ENCODE measurements at places on chromosomes 5 and 9.

GRCh38 chr9:126301985-126302603, 24.5 kb upstream of the MVB12B start:
- no peak for DNase-seq

DNA sequence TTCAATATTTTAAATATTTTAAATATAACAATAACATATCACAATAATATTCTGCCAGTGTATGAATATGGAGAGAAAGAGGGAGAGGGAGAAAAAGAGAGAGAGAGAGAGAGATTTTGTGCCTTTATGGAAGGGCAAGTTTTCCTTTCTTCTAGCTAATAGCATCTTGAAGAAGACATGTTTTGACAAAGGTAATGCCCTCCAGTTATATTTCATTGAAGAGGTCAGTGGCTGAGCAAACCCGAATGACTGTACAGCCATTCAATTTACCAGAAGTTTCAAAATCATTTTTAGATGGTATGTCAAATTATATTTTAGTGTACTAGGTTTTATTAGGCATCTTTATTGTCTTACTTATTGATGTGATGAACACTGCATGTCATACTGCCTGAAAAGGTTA, 139.3 kb downstream of the EMB start:
- DNase-seq, result no peak

DNA sequence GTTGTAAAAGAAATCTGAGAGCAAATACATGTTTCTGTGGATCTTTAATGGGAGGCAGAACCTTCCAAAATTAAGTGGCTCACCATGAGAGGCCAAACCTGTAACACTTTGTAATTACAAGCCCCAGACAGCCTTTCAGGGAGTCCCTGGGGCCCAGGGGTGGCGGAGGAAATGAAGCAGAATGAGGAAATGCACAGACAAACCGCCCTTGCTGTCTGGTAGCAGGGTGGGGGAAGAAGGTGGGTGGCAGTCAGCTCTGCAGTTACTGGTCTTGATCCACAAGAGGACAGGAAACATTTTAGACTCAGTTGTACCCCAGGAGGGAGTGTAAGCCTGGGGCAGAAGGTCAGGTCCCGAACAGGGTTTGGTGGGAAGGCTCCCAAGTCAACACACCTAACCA, 6.5 kb downstream of the ARL14EPL start:
- DNase-seq, result no peak

DNA sequence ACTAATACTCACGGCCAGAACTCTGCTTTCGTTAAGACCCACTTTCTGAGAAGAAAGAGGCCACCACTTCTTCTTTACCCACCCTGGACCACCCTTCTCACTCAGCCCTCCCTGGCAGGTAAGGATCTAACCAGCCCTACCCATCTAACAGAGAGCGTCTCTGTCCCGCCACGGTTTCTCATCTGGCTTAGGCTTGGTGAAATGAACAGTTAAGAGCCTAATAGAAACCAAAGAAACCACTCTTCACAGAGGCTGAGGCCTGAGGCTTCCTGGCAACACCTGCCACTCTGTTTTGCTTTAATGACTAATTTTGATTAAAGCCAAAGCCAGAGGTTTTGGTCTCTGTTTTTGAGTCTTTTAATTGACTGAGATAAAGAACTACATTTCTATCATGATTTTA, 354.1 kb upstream of the SLC30A5 start:
- no peak for DNase-seq

DNA sequence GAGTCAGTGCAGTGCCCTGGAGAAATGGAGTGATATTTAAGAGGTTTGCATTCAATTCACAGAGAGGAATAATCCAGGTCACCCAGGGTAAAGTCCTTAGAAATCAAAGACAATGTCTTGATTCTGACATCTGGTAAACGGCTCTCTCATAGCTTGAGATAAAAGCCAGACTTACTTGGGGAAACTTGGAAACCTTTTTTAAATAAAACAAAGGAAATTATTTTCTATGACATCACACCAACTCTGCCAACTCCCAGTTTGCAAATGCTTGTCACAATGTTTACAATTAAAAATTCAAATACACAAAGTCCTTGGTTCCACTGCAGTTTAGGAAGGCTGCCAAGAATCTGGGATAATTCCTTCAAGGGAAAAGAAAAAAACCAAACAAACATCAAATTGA, 255.1 kb upstream of the NREP start:
- DNase-seq, result no peak

DNA sequence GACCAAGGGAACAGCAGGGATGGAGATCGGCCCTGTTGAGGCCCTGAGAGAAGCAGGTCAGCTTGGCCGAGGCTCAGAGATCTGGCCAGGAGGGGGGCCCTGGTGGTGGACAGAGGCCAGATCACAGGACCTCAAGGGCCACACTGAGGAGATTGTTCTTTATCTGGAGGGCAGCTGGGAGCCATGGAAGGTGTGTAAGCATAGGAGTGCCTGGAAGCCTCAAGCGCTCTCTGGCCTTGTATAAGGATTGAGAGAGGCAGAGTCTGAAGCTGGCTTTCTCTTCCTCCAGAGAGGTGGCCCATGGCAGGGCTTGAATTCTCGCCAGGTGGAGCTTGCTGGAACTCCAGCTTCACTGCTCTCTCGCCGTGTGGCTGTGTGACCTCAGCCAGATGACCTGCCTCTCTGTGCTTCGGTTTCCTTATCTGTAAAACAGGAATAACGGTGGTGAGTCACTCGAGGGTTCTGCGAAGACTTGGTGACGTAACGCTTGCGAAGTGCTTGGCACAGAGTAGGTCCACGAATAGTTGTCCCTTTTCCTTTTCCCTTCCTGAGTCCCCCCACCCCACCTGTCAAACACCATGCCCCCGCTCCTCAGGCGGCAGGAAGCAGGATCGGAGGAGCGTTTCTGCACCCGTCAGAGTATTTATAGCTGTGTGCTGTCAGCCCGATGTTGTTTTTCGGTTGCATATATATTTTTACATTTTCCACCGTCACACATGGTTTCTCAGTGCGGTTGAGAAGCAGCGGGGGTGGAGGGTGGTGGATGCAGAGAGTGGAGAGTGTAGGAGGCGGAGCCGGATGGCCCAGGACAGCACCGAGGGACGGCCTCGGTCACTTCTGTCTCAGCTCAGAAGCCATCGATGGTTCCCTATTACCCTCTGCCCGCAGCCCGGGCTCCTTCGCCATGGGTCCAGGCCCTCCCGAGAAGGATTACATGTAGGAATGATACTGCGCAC, 17.0 kb upstream of the CRB2 start:
- DNase-seq, result peak; percentile 64

DNA sequence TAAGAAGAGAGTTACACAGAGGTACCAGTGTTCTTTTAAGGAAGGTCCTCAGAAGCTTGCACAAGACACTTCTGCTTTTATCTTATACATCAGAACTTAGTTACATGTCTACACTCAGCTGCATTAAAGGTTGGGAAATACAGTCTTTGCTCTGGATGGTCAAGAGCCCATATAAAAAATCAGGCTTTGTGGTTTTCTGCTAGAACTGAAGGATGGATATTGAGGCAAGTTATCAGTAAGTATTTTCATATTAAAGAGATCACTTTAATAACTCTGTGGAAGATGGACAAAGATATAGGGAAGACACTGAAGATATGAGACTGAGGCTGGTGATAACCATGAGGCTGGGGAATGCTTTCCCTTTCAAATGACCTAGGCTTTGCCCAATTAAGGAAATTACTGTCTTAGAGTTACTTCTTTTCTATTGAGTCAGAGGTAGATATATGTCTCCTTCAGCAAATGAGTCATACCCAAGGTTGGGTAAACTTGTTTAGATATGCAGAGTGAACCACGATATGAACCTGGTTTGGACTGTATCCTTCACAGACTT, 87.0 kb upstream of the TNC start:
- DNase-seq, result no peak

DNA sequence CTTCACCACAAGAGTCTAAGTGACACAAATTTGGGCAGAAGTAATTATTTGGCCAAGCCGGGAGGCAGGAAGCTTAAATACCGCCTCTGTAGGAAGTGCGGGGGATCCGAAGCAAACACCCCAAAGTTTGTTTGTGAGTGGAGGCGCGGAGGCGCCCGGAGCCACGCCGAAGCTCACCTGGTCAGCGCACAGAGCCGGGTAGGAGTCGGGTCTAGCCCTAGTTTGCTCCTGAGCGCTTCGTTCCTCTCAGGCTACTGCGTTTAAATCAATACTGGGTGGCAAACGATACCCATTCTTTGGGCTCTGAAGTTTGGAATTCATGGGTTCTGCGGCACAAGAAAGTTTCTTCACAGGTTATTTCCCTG, 855 bp downstream of the MCC start:
- no peak for DNase-seq

- no peak for DNase-seq
Measured at GRCh38 chr5:127746756-127747155, 43.6 kb downstream of the CCDC192 start.

DNA sequence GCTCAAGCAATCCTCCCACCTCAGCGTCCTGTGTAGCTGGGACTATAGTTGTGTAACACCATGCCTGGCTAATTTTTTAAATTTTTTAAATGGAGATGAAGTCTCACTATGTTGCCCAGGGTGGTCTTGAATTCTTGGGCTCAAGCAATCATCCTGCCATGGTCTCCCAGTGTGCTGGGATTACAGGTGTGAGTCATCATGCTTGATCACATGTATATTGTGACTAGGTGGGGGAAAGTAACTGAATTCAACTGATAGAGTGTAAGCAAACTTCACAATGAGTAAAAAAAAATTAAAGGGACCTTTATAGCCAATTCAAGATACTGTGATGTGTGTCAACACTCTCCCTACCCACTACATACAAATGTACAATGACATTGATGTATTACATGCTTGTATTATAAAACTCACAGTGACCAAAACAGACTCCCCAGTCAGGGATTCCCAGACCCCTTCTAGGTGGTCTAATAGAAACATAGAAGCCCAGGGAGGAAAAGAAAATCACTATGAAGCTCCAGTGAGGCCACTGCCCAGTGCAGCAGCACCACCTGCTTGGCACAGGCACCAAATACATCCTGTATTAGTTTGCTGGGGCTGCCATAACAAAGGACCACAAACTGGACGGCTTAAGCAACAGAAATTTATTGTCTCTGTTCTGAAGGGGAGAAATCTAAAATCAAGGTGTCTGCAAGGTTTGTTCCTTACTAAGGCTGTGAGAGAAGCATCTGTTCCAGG, 8.8 kb downstream of the PLGRKT start:
- no peak for DNase-seq

DNA sequence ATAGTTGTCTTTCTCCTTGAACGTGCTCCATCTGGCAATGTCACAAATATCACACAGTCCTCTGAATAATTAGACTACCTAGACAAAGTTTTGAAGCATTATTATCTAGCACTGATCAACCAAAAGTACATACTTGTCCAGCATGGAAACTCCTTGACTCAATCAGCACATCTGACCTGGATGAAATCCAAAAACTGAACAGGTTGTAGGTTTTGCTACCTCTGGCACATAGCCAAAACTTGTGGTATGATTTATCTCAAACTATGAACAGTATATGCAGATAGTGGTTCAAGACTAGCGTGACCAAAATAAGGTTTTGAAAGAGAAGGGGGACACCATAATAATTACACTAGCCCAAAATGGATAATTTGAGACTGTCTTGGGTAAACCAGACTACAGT, 158.1 kb downstream of the ARRDC3 start:
- DNase-seq, result no peak

DNA sequence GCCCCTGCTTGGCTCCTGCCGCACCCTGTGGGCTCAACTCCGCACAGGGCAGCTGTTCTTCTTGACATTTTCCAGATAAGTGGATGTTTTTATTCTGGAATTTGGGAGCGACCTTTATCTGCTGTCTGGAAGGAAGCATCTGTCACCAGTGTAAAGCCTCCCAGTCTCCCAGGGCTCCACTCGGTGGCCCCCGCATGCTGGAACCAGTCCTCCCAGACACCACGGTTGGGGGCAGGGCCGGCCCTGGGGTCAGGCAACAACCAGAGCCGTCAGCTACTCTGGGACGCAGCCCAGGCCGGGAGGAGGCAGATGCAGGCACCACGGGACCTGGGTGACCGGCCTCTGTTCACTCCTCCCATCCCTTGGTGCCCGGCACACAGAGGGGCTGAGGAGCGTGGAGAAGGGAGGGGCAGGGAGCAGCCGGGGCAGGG, 92.8 kb upstream of the ADAMTS2 start:
- DNase-seq, result no peak

GRCh38 chr5:2742921-2743679, 8.4 kb downstream of the IRX2 start:
- DNase-seq, result no peak

GRCh38 chr5:8710426-8710930, 835.4 kb downstream of the SEMA5A start:
- no peak for DNase-seq

DNA sequence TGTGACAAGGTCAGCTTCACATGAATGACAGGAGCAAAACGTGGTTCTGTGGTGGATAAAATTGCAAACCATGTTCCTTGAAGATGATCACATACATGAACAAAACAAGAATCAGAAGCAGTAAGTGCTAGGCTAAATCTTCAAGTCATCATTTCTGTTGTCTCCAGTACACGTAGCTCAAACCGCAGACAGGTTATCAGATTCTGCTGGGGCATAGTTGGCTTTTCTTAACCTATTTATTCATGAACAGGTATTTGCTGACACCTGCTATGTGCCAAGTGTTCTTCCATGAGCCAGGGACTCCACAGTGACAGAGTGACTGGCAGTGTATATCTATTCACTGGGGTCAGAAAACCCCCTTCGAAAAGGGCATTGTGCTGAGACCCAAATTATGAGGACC, 20.8 kb downstream of the MFAP3 start:
- DNase-seq, result no peak

- no peak for DNase-seq
Measured at GRCh38 chr5:132180134-132180745, 47.4 kb downstream of the P4HA2 start.

DNA sequence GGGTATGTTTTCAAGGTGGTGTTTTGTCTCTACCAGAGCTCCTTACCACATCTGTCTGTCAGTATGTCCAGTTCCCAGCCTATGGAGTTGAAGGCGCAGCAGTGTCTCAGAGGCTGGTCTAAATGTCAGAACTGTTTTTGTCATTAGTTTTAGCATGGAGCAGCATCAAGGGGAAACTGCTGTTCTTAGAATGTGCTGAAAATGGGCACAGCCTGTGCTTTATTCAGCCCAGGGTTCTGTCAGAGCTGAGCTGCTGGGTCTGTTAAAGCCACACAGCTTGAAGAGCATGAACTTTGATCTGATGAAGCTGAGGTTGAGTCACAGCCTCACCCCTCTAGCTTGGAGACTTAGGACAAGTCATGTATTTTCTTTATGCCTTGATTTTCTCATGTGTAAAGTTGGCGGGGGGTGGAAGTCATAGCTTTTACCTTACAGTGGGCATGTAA, 71.9 kb downstream of the RALGPS1 start:
- no peak for DNase-seq

GRCh38 chr5:143860211-143860610, 48.2 kb downstream of the HMHB1 start:
- DNase-seq, result no peak
